Gastroesophageal sphincter (tissue), 4 donors: ENCODE measurements at places on chromosomes 11 and 22.

- ATAC-seq, result no peak
- no peaks in the 10 kb centered on the region for H3K36me3 ChIP-seq
- H3K4me1 ChIP-seq, result no peaks in the 10 kb centered on the region
- H3K27ac ChIP-seq, result no peak overlapping the region
These were observed 132.2 kb upstream of the SESN3 start for GRCh38 chr11:95363164-95363563.

DNA sequence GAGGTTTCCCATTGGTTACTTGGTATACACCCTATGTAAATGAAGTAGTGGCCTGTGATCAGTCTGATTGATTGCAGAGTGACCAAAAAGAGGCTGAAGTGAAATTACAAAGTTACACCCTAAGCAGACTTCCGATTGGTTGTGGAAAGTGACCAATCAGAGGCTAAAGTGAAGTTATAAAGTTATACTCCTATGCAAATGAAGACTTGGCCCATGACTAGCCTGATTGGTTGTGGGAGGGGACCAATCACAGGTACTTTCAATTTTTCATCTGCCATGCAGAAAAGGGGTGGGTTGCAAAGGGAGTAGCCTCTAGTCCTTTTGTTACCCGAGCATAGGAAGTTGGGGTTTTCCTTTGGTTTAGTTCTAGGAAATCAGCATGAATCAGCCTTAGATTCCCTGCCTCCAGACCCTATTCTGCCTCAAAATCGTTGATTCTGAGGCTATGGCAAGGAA is 18.1 kb upstream of the CSTF3 start:
- H3K4me3 ChIP-seq, result no peak overlapping the region
- no peaks in the 10 kb centered on the region for H3K27me3 ChIP-seq
- no peak overlapping the region for H3K27ac ChIP-seq
- ATAC-seq, result peak; percentile 10
- no peaks in the 10 kb centered on the region for H3K4me1 ChIP-seq

DNA sequence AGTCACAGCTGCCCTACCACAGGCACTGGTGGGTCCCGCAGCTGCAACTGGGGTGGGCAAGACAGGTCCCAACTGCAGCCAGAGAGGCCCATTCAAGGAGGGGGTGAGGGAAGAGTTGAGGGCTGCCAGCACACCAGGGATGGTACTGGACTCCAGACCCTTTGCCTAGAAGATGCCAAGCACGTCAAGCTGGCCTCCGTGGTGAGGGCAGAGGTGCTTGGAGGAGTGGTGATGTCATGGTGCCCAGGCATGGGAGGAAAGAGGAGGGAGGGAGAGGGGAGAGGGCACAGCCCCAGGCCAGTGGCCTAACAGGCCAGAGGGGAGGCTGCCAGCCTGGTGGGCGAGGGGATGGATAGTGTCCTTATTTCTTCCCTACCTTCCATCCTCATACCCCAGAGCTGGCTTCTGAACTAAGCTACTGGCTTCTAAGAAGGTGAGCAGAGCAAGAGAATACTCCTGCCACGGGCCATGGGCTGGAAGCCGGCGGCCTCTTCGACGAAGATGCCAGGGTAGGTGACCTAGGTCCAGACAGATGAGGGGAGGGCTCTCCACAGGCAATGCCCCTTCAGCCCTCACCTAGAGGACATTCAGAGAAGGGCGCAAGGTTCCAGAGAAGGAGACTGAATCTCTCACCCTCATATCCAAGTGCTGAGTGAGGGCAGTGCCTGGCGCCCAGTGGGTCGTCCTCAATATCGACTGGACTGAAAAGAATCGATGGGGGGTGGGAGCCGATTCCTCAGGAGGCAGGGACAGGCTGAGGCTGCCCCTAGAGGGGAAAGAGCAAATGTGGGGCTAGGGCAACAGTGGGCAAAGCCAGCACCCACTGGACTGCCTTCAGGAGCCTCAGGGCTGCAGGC is 1.8 kb downstream of the SYT7 start:
- peaks cover 38% of the 10 kb centered on the region for H3K27me3 ChIP-seq
- peaks cover 16% of the 10 kb centered on the region for H3K4me1 ChIP-seq
- no peak for ATAC-seq
- no peak overlapping the region for H3K27ac ChIP-seq
- H3K36me3 ChIP-seq, result no peaks in the 10 kb centered on the region

- H3K4me3 ChIP-seq, result no peak overlapping the region
- H3K27ac ChIP-seq, result no peak overlapping the region
- ATAC-seq, result no peak
- H3K27me3 ChIP-seq, result no peaks in the 10 kb centered on the region
- no peaks in the 10 kb centered on the region for H3K36me3 ChIP-seq
These were observed 6.6 kb downstream of the OR51F1 start for GRCh38 chr11:4763096-4763495.

DNA sequence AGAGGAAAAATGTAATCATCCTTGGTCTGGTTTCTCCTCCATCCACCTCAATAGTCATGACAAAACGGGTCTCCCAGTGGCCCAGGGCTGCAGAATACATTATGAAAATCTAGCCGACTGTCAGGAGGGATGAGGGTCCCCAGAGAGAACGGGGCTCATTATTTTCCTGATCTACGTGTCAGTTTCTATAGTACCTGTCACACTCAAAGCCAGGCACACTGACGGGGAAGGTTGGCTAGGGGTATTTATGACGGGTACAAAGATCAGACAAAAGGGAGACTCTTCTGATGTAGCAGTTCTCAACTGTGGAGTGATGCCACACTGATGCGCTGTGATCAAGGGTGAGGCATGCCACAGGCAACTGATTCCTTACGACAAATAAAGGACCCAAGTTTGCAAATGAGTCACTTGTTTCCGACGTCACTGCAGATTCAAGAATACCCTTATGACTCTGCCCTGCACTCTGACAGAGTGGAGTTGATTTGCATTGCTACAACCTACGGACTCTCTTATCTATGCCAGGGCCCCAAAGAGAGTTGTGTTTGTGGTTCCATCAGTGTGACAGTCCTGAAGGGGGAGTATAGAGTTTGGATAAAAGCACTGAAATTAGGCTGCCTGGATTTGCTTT is 188.2 kb upstream of the TBCEL start:
- H3K27me3 ChIP-seq, result peaks cover 51% of the 10 kb centered on the region
- ATAC-seq, result no peak
- no peaks in the 10 kb centered on the region for H3K36me3 ChIP-seq
- no peaks in the 10 kb centered on the region for H3K4me1 ChIP-seq

- peak; percentile 23 for ATAC-seq
- H3K36me3 ChIP-seq, result no peaks in the 10 kb centered on the region
- H3K27me3 ChIP-seq, result peaks cover 25% of the 10 kb centered on the region
- no peak overlapping the region for H3K27ac ChIP-seq
- no peak overlapping the region for H3K4me3 ChIP-seq
These were observed 33.3 kb upstream of the NNMT start for GRCh38 chr11:114262681-114263512.

DNA sequence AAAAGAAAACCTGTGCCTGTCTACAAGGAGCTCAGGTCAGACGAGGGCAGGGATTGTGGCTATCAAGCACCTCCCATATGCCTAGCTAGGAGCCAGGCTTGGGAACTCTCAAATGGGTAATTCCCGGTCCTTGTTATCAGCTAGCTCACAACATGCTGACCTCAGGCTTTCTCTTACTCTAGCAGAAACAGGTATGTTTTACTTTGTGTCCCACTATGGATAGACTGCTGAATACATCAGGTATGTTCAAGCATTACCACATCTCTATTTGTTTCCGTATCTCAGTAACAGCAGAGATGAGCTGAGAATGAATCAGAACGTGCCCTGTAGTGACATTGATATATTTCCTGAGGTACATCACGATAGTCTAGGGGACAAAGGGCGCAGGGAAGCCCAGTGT is 29.4 kb downstream of the SHISA8 start:
- peaks cover 100% of the 10 kb centered on the region for H3K36me3 ChIP-seq
- no peaks in the 10 kb centered on the region for H3K4me1 ChIP-seq
- H3K27ac ChIP-seq, result no peak overlapping the region
- ATAC-seq, result no peak
- no peaks in the 10 kb centered on the region for H3K27me3 ChIP-seq
- H3K4me3 ChIP-seq, result no peak overlapping the region

- peak overlapping the region; percentile 24 for H3K4me3 ChIP-seq
- no peaks in the 10 kb centered on the region for H3K4me1 ChIP-seq
- H3K27me3 ChIP-seq, result no peaks in the 10 kb centered on the region
- peak overlapping the region; percentile 85 for H3K27ac ChIP-seq
These were observed 14.9 kb downstream of the DCPS start for GRCh38 chr11:126318574-126319373.

GRCh38 chr11:101757741-101758140 is 157.1 kb upstream of the CEP126 start:
- H3K4me3 ChIP-seq, result no peak overlapping the region
- H3K27ac ChIP-seq, result no peak overlapping the region
- ATAC-seq, result no peak

GRCh38 chr22:31281733-31282132 is 10.6 kb downstream of the PIK3IP1 start:
- no peak overlapping the region for H3K4me3 ChIP-seq
- H3K27me3 ChIP-seq, result no peaks in the 10 kb centered on the region
- peaks cover 30% of the 10 kb centered on the region for H3K4me1 ChIP-seq
- no peak overlapping the region for H3K27ac ChIP-seq
- H3K36me3 ChIP-seq, result no peaks in the 10 kb centered on the region

GRCh38 chr22:49372111-49372529 is 455.6 kb downstream of the BRD1 start:
- no peaks in the 10 kb centered on the region for H3K36me3 ChIP-seq
- peaks cover 78% of the 10 kb centered on the region for H3K27me3 ChIP-seq

DNA sequence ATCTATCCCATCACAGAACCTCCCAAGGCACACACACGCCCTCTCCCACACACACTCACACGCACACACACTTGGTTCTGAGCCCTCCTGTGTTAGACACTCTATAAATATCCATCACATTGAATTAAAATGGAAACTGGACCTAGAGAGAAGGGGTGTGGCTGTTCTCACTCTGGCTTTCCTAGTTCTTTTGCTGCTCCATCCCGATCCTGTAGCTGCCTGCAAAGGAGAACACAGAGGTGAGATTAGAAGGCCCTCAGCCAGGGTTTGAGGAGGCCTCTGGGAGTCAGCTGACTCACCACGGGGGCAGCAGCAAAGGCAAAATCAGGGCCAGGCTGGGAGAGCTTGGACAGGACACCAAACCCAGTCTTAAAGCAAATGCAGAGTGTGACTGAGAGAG is 192.3 kb upstream of the CADM1 start:
- ATAC-seq, result no peak
- no peaks in the 10 kb centered on the region for H3K36me3 ChIP-seq
- peaks cover 6% of the 10 kb centered on the region for H3K4me1 ChIP-seq
- H3K27me3 ChIP-seq, result no peaks in the 10 kb centered on the region
